ENCODE measurements at places on chromosomes 5 and 9. TPM values are rescaled to one million over a fixed set of nuclear protein-coding genes. Genes with fewer than 3 reads are reported as not detected.

DNA sequence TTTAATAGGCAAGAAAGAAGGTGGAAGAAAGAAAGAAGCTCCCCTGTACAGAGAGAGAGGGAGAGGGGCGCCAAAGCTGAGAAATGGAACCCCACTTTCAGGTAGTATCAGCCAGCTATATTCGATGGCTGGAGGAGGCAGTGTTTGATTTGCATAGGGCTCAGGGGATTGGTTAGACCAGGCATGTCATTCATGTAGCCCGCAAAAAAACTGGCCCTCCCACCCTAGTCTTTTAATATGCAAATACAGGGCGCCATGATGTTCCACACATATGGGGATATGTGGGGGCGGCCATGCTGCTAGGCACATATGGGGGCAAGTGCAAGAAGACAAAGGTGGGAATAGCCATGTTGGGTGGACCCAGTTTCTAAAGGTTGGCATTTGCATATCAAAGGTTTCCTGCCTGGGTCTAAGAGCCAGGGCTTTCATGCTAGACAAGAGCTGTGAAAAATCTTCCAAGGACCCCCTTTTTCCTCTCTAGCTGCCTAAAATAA lies 174.4 kb upstream of the ADRA1B start:
- no peak for DNase-seq

GRCh38 chr5:132815454-132815853 lies 2.4 kb downstream of the SOWAHA start:
- DNase-seq, result no peak

GRCh38 chr9:128947527-128948301 lies at the start of the genes DOLK and NUP188:
TSS of gene DOLK (minus strand) at chr9:128947603. CDS start at chr9:128947303, 300 bp downstream.
TSS of gene NUP188 (plus strand) at chr9:128947699. CDS start at chr9:128947720, 21 bp downstream.
- DNase-seq, result peak; percentile 93

Gene ZNF367
- 8.6 TPM for polyA plus RNA-seq

GRCh38 chr9:21016701-21017491 lies 14.5 kb downstream of the HACD4 start:
- DNase-seq, result no peak

Gene PDLIM7
- polyA plus RNA-seq, result 117 TPM

GRCh38 chr5:1966461-1966860 lies 83.7 kb upstream of the IRX4 start:
- no peak for DNase-seq

- no peak for DNase-seq
These were observed 448.4 kb downstream of the PSAT1 start for GRCh38 chr9:78745331-78745730.

- DNase-seq, result peak; percentile 31
These were observed 38.8 kb downstream of the NFX1 start for GRCh38 chr9:33329117-33329563.

GRCh38 chr5:133820507-133820906 lies 147.9 kb downstream of the C5orf15 start:
- no peak for DNase-seq

DNA sequence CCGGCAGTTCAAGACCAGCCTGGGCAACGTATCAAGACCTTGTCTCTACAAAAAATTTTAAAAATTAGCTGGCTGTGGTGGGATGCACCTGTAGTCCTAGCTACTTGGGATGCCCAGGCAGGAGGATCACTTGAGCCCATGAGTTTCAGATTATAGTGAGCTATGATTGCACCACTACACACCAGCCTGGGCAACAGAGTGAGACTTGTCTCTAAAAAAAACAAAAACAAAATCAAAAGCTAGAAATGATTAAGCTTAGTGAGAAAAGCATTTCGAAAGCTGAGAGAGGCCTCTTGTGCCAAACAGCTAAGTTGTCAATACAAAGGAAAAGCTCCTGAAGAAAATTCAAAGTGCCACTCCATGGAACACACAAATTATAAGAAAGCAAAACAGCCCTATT lies 4.8 kb downstream of the FAM151B start:
- DNase-seq, result no peak

DNA sequence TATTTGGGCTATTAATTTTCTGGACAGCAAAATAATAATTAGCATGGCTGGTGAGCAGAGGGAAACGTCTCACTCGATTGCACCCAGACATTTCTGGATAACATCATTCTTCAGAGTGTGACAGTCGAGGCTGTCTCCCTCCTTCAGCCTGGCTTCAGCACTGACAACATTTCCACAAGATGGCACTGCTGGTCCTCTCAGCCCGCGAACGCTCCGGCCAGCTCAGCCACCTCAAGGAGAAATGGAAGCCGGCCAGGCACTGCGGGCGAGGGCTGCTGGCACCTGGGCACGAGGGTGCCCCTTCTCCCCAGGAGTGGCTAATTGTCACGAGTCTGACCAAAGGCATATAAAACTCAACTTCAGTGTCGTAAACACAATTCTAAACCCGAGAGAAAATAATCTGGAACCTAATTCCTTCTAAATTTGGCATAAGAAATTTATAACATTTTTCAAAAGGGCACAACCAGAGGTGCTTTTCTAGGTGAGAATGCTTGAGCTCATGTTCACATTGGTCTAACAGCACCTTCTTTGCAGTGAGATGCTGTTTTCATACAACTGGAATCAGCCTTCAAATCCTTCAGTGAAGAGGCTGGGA lies 65.9 kb downstream of the DAP start:
- peak; percentile 65 for DNase-seq

Measured in renal pelvis (tissue), 12 donors.